Hypothalamus (tissue), 51 donors: ENCODE measurements at places on chromosomes 12 and 14.

- no peak for DNase-seq
These were observed 25.3 kb downstream of the TPCN1 start for GRCh38 chr12:113246478-113247122.

- DNase-seq: no peak
These were observed 177.8 kb downstream of the KSR2 start for GRCh38 chr12:117790948-117791347.

- DNase-seq: no peak
These were observed 847 bp upstream of the WNT10B start for GRCh38 chr12:48972213-48972951.

DNA sequence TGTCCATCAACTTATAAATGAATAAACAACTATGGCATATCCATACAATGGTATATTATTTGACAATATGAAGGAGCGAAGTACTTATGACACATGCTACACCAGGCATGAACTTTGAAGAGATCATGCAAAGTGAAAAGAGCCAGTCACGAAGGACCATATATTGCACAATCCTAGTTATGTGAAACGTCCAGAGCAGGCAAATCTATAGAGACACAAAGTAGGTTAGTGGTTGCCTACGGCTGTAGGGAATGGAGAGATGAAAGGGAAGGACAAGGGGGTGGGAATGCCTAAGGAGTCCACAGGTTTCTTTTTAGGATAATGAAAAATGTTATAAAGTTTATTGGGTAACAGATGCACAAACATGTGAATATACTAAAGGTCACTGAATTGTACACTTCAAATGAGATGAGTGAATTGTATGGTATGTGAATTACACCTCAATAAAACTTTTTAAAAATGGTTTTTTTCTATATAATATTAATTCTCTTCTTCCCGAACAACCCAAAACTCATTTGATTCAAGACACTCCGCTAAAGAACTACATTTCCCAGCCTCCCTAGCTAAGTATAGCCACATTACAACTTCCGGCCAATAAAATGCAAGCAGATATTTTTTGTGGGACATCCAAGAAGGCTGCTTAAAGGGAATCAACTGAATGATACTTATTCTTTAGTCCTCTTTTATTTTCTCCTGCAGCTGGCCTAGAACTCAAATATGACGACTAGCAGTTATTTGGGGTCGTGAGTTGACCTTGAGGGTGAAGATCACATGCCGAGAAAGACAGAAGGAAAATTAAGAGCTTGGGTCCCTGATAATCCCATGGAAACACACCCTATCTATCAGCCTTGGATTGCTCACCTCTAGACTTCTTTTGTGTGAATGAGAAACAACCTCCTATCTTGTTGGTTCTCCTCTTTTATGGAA lies 187.2 kb downstream of the TTC8 start:
- no peak for DNase-seq

DNA sequence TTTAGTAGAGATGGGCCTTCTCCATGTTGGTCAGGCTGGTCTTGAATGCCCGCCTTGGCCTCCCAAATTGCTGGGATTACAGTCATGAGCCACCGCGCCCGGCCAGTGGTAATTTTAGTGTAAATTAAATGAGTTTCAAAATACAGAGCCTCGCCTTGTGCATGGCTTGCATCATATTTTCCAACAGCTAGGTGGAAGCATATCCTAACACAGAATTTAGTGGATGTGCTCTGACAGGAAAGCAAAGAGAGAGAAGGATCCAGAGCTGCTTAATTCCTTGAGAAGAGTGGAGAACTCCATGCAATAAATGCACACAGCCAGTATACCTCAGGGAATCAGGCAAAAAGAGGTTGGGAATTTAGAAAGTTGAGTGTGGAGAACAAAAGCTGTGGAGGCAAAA lies 2.5 kb downstream of the OR6C2 start:
- no peak for DNase-seq

GRCh38 chr12:3489057-3489456 lies 1.9 kb upstream of the PRMT8 start:
- DNase-seq: no peak

DNA sequence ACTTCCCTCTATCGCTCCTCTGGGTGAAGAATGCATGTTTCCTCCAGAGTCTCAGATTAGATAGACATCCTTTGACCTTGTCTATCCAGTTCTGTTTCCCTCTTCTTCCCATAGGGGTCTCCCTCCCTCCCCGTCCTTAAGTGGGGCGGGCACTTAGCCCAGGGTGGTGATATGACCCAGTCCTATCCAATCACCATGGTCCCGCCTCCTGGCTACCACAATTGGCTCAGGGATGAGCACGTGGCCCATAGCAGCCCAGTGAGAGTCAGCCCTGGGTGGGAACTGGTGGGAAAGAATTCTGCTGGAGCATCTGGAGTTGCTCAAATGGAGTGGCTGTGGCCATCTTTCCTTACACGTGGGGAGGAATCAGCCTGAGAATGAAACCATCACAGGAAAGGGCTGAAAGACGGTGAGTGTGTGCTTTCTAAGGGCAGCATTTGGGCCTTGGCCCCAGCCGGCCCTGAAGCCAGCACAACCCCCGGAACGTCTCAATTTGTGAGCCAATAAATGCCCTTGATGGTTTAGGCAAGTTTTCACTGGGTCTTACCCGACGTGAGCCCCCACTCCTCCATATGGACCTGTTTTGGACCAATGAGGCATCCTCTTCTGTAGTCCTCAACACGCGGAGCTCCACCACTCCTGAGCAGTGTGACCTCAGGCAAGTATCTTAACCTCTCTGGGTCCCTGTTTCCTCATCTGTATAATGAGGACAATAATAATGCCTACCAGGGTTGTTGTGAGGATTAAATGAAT lies 14.4 kb upstream of the MLXIP start:
- peak; percentile 44 for DNase-seq
